ENCODE measurements at places on chromosomes 4 and X.

DNA sequence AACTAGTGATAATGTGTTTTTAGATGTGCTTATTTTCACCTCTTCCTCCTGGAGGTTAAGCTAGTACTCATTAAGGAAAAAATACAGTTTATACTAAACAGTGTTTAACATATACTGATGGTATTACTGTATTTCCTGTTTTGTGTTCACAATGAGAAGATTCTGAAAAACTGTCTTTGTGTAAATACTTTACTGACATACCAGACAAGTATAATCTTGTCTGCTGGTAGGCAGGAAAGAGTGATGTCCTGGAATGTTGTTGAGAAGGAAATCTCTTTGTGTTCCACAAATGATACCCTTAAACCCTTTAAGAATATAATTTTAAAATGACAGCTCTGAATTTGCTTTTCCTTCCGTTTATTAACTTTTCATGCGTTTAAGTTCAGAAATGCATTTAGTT lies 205.5 kb upstream of the NUDT6 start:
- no peak for DNase-seq

DNA sequence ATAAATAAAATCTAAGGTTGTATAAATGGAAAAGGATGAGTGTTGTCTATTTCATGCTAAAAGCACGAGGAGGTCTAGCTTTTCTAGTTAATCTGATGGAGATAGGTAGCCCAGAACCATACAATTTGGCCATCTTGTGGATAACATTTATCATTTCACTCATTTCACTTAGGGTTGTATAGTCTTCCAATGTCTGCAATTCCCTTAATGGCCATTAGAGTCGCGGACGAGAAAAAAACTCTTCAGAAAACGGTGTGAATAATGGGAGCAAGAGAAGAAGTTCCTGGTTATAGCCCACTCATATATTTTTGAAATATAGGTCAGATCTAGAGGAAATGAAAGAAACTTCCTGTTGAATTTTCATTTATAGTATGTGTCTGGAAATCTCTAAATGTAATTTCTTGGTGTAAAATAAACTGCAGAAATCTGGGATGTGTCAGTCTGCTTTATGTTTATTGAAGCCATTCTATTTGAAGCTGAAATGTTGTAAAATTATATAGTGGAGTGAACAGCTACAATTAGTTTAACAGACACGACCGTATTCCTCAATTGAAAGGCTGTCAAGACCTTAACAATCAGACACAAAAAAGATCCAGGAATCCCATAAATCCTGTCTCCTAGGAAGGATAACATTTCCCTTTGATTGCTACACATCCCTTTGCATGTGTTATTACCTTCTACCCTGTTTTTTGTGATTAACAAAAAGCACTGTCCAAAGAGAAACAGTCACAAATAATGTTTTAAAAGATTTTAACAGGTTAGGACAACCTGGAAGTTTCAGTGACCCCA lies 47.7 kb upstream of the MGST2 start:
- DNase-seq = no peak

DNA sequence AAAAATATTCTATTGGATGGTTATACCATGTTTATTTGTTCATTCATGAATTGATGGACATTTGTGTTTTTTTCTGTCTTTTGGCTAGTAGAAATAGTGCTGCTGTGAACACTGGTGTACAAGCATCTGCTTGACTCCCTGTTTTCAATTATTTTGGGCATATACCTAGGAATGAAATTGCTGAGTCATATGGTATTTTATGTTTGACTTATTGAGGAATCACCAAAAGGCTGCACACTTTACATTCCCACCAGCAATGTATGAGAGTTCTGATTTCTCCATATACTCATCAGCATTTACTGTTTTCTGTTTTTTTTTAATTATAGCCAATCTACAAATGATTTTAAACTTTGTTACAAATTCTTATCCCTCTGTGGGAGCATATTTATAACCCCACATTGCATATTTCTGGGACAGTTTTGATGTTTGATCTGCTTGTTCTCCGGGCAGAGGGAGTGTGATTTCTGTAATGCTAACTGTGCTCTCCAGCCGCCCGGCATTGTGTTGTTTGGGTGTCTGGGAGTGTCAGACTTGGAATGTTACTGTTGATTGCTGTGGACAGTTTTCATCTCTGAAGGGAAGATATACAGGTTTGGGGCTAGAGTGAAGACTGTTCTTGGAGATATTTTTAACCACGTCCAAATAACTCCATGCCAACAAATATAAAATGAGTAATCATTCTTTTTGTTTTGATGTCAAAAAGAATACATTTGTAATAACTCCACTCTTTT lies 60.5 kb upstream of the PGRMC2 start:
- DNase-seq = no peak

DNA sequence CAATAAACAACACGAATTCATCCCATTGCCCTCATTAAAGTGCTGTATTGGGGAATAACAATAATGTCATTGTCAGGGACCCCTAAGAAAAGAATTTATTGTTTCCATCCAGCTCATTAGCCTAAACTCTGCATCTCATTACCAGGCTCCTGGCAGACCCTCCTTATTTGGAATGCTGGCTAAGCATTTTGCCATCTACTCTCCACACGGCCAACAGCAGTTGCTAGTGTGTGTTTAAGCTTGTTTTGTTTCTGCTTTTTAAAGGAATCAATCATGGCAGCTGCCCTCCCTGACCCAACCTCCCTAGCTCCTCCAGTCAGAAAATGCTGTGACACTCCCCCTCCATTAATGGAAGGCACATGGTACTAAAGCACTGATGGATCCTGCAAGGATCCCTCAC lies 43.5 kb downstream of the GATB start:
- DNase-seq = no peak

DNA sequence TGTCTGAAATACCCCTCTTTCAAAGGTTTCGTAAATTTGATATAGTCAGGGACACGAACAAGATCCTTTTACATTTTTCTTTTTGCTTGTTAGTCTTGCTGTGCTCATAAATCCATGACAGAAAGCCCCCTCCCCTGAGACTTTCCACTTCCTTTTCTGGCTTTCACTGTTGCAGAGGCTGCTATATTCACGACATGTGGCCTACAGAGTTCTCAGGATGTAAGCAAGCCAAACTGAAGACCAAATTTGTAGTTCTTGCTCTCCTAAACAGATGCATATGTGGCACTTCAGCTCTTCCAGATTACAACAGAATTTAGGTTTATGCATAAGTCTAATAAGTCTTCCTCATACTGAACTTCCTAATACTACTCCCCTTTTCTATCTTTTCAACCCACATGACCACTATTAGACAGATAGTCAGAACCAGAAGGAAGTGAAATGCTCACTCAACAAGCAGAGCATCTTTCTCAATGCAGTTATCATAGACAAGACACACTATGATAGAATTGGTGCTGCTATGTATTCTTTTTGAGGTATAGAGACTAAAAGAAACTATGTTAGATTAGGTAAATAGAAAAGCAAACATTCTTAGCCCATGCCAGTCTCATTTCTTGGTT lies 15.0 kb downstream of the BTK start:
- no peak for DNase-seq

DNA sequence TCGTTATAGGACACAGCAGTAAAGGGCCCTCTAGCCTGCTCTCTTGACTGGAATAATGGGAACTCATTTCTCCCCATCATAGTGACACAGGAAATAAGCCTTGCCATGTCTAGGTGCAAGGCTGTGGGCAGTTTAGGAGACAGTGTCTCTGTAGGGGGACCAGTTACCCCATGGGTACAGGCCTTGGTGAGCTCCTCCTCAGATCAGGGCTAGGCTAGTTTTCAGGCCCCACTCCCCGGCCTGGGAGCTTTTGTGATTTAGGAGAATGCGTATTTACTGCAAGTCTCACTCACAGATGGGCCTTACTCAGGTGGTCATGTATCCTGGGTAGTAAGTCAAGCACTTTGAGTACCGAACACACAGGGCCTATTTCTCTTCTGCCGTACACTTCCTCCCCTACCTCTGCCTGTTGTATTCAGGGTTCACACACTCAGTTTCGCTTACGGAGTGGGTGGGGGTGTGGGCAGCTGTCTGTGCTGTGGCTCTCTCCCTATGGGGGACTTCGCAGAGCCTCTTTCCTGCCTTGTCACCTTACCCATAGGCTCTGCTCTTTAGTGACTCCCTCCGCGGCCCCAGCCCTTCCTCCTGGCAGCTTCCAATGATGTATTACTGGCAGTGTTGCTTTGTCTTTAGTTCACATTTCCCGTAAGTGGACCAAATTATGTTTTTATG lies 34.2 kb downstream of the FAM193A start:
- DNase-seq = no peak

DNA sequence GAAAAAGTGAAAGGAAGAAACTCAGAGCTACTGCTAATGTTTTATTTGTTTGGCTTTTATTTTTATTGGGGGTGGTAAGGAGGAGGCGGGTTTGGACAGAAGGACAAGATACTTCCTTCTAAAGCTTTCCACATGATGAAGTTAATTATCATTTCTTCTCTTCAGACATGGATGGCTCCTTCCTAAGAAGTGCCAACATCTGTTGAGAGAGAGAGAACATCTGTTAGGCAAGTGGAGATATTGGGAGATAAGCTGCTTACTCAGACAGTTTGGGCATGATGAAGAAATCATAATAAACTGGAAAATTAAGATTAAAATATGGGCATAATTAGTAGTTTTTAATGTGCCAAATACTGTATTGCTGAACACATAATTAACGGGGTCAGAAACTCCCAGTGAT lies 535.7 kb upstream of the INTU start:
- DNase-seq = no peak

- no peak for DNase-seq
Observed at GRCh38 chr4:38386005-38386551, 277.9 kb upstream of the KLF3 start.

- DNase-seq = no peak
Observed at GRCh38 chrX:19897091-19897490, 9.7 kb upstream of the SH3KBP1 start.

- no peak for DNase-seq
Observed at GRCh38 chrX:34875204-34875603, 67.4 kb upstream of the FAM47B start.

GRCh38 chr4:175536852-175537453 lies 275.1 kb downstream of the GPM6A start:
- no peak for DNase-seq

DNA sequence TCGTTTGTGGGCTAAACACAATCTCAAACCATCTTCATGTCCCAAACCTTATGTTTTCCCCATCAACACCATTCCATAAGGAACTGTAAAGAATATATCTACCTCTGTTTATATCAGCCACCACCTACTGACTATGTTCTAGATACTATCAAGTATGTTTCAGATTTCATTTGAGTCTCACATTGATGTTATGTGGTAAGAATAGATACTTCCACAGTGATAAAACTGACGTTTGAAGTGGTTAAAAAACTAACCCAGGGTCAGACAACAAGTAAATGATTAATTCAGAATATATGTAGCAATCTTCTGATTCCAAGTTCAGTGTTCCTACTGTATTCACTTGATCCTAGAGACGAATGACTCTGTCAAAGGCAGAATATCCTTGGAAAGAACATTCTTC lies 156.8 kb upstream of the RASGEF1B start:
- no peak for DNase-seq

GRCh38 chr4:3285558-3286334 lies 7.1 kb upstream of the RGS12 start:
- DNase-seq = no peak

GRCh38 chr4:6953751-6954380 lies 44.2 kb downstream of the TBC1D14 start:
- DNase-seq = no peak

DNA sequence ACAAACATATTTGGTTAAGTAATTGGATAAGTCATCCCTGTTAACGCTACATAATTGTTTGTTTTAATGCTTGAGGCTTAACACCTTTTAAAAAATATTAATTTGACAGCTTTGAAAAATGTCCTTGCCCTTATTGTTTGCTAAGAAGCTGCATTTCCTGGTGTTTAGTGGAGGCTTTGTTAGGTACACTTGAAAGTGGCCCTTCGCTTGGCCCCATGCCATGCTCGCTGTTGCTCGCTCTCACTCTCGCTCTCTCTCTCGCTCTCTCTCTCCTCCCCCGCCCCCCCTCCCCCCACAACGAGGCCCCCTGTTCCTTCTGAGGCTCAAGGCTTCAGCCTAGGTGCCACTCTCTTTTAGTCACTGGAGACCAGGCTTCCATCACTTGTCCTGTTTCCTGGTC lies 139.6 kb downstream of the DCLK2 start:
- DNase-seq = peak; percentile 11

GRCh38 chr4:23889814-23890341 lies at the start of gene PPARGC1A:
Gene PPARGC1A (minus strand): TSS chr4:23890047. CDS start chr4:23889957, 90 bp downstream.
- peak; percentile 43 for DNase-seq
